ENCODE measurements at places on chromosomes 5 and 9. TPM values are rescaled to one million over a fixed set of nuclear protein-coding genes. Genes with fewer than 3 reads are reported as not detected.

Gene BTNL8
- 7.2 TPM for polyA plus RNA-seq

Gene FBP2
- 0.02 TPM for polyA plus RNA-seq

Gene C9
- not detected for polyA plus RNA-seq

Gene FOXD4L6
- polyA plus RNA-seq: not detected

Gene NTRK2
- polyA plus RNA-seq: 0.33 TPM

Gene PCDHGA2
- 1.1 TPM for polyA plus RNA-seq

Gene CATSPER3
- polyA plus RNA-seq: 0.43 TPM

Gene IL31RA
- 0.04 TPM for polyA plus RNA-seq

Gene CDKN2B
- 9.3 TPM for polyA plus RNA-seq

Gene SPATA31C1
- polyA plus RNA-seq: not detected
